ENCODE measurements at places on chromosomes 16 and 17.

GRCh38 chr16:84390131-84390785 lies 21.9 kb downstream of the ATP2C2 start:
- no peak for DNase-seq

DNA sequence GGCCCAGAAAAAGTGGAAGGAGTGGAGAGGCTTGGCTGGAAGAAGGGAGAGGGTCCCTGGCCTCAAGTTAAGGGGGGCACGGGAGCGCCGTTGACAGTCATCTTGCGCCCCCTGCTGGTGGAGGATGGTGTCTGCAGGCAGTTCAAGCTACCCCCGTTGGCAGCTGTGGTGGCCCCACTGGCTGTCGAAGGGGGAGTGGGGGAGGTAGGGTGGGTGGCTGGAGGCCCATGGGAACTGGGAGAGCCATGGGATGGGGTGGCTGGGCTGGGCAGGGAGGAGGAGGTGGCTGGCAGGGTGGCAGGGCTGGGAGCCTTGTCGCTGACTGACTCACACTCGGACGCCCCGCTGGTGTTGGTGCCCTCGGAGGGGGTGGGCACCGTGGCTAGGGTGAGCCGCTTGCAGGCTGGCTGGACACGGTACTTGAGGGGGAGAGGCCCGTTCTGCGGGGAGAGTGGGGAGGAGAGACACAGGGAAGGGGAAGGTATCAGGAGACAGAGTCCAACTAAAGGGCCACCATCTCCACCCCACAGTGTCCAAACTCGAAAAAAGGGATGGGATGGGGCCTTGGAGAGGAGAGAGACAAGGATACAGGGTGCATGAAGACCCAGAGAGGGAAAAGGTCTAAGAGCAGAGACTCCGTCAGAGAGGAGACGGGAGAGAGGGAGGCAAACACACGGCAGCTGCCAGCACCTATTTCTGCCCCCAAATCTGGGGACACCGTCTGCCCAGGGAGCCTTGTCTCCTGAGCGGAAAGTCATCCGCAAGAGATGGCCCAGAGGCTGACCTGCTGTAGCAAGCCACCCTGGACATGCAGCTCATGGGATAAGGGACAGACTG lies 5.2 kb downstream of the CISD3 start:
- no peak for DNase-seq

DNA sequence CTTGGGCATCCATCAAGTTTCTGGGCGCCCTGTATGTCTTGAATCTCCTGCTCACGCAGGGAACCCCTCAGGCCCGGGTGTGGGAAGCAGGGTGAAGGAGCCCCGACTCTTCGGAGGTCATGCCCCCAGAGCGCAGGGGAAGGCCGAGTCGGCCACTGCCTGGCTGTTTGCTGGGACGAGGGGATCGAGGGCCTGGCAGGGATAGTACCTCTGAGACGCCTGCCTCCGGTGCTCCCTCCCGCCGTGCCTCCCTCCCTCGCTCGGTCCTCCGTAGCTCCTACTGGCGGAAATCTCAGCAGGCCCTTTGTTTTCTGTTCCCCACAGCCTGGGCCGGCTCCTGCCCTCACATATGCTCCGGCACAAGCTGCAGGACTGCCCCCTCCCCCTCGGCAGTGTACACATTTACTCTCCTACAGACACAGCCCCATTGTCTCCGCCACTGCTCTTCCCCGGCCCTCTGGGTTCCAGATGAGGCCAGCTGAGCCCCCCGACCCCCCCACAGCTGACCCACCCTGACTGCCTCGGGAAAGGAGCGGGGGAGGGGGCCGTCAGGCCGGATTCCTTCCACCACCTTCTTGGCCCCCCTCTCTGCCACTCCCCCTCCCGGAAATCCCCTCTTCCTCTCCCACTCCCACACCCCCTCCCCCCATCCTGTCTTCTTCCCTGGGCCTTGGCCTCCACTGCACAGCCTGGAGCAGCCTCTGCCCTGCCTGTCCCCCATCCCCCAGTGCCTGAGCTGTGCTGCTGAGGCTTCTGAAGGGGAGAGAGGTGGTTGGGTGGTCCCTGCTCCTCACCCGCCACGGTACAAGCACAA lies 1.4 kb downstream of the TRAF4 start:
- no peak for DNase-seq

- DNase-seq = no peak
These were observed 4.7 kb upstream of the AANAT start for GRCh38 chr17:76462556-76463290.

DNA sequence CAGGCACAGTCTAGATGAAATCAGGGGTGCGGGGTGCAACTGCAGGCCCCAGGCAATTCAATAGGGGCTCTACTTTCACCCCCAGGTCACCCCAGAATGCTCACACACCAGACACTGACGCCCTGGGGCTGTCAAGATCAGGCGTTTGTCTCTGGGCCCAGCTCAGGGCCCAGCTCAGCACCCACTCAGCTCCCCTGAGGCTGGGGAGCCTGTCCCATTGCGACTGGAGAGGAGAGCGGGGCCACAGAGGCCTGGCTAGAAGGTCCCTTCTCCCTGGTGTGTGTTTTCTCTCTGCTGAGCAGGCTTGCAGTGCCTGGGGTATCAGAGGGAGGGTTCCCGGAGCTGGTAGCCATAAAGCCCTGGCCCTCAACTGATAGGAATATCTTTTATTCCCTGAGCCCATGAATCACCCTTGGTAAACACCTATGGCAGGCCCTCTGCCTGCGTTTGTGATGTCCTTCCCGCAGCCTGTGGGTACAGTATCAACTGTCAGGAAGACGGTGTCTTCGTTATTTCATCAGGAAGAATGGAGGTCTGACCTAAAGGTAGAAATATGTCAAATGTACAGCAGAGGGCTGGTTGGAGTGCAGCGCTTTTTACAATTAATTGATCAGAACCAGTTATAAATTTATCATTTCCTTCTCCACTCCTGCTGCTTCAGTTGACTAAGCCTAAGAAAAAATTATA lies 1.6 kb downstream of the HBA1 start:
- DNase-seq = no peak

DNA sequence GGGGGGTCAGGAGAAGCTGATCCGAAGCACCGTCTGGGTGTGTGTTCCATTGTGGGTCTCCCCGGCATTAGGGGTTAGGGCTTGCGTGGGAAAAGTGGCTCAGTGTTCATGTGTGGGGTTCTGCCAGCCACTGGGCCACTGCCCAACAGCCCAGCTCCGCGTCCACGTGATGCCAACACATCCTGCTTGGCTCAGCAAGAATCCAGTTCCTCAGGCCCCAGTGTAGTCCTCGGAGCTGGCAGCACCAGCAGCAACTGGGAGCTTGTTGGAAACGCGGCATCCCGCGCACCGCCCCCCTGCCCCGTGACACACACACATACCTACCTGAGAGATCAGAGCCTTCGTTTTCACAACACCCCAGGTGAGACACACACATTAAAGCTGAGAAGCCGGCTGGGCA lies 18.9 kb downstream of the LGALS9 start:
- DNase-seq = no peak

DNA sequence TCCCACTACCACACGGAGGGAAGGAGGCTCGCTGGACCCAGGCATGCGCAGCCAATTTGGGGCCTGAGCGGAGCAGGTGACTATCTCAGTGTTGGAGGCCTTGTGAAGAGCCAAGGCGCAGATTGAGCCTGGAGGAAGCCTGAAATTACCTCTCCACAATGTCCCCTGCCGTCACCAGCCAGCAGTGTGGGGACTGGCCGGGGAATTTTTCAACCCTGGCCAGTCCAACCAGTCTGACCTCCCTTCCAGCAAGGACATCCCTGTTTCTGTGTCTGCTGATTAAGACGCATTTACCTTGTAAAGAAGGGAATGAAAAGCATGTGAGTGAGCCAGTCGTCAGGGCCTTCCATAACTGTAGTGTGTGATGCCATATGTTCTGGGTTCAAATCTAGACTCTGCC lies 198.1 kb upstream of the IRX3 start:
- no peak for DNase-seq

GRCh38 chr17:37081287-37081686 lies 132.5 kb downstream of the AATF start:
- DNase-seq = no peak

DNA sequence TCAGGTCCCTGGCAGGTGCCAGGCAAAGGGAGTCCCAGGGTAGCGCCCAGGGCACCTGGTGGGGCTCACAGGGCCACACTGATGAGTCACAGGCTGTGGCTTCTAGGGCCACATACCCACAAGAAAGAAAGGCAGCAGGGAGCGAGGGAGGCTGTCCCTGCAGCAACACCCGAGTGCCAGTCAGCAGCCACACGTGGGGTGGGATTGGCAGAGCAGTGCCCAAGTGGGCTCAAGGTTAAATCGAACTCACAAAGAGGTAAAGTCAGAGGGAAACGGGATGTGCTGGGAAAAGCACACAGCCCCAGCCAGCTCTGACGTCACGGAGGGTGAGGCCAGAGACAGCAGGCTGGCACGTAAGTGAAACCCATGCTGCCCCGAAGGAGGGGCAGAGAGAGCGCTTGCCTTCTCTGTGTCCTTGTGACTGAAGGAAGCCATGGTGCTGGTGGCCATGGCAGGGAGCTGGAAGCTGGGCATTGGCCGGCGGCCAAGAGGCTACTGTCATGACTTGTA lies 33.8 kb downstream of the FA2H start:
- DNase-seq = no peak

- no peak for DNase-seq
These were observed 37.7 kb downstream of the ULK2 start for GRCh38 chr17:19830061-19830460.

GRCh38 chr16:75483222-75483621 lies 12.0 kb downstream of the CHST6 start:
- no peak for DNase-seq

GRCh38 chr17:44086364-44087311 lies 16.1 kb downstream of the G6PC3 start:
- DNase-seq = peak; percentile 87

- no peak for DNase-seq
These were observed 29.0 kb upstream of the KPNB1 start for GRCh38 chr17:47620503-47621245.

GRCh38 chr16:68179196-68179795 lies 56.6 kb downstream of the ESRP2 start:
- DNase-seq = no peak

- no peak for DNase-seq
These were observed 10.7 kb downstream of the GALNS start for GRCh38 chr16:88846088-88846487.

- DNase-seq = no peak
These were observed 27.0 kb upstream of the MPRIP start for GRCh38 chr17:17015230-17015629.

- no peak for DNase-seq
These were observed 662.0 kb downstream of the WWOX start for GRCh38 chr16:78761427-78761826.

DNA sequence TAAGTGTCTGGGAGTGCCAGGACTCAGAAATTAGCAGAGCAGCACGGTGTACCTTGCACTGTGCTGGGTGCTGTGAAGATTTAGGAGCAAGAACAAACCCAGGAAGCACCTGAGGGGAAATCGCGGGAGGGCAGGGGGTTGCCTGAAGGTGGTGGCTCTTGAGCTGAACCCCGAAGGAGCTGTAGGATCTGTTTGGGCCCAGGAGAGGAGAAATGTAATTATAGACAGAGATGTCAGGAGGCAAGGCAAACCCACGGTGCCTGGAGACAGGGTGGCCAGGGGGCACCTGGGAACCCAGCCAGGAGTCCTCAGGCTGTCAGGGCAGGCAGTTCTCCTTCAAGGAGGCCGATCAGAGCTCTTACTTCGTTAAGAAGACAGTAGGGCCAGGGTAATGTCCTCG lies 109.1 kb downstream of the C16orf78 start:
- no peak for DNase-seq

DNA sequence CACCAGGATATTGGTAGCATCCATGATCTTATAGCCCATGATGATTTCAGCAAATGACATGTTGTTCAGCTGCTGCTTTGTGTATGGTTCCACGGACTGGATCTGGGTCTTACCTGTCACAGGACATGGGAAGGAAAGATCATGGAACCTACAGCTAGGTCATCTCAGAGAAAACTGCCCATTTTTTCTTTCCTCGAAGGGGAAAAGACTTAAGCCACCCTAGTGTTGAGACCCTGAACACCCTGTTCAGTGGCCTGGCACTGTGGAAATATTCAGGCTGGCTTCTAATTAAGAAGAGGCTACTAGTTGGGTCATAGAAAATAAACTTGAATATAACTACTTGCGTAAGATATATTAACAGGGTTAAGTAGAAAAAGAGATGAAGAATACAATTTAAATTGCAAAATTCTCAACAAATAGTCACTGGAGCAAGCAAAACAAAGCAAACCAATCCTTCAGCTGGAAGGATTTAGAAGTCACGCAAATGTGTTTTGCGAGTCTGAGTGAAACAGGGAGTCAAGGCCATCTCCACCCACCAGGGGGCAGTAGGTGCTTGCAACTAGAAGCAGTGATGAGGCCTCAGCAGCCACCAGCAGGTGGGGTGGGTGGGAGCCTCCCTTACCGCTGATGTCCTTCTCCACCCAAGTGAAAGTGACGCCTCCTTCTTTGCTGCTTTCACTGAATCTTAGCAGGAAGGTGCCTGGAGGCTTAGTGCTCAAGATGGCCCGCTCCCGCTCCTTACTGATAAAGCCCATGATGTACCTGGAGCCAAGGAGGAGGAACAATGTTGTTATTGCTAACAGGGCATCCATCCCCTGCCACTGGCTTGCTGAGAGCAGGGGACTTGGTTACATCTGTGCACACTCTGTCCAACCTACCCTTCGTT lies 34.3 kb downstream of the STAT5A start:
- peak; percentile 79 for DNase-seq

GRCh38 chr17:2138318-2138717 lies 83.4 kb downstream of the HIC1 start:
- no peak for DNase-seq

GRCh38 chr17:57379895-57380434 lies 123.6 kb downstream of the MSI2 start:
- DNase-seq = no peak

DNA sequence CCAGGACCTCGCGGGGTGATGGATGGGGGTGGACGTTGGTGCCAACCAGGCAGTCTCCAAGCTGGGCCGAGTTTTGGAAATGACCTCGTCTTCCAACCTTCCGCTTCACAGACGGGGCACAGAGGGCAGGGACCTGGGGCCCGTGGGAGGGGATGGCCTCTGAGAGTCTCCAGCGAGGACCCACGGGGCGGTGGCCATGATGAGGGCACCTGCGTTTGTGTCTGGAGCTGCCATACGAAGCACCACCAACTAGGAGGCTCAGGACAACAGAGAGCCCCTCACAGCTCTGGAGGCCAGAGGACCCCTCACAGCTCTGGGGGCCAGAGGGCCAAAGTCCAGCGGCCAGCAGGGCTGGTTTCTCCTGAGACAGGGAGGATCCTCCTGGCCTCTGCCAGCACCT lies 26.5 kb downstream of the SOX8 start:
- DNase-seq = no peak

All from fibroblast of skin of left quadriceps (primary cell).